NCI-H774 (cell line): ENCODE measurements at places on chromosomes 16 and 17.

GRCh38 chr17:80746262-80746935 lies 201.8 kb downstream of the RPTOR start:
- DNase-seq: no peak

- no peak for DNase-seq
Observed at GRCh38 chr17:80861892-80862291, 129.7 kb upstream of the CHMP6 start.

GRCh38 chr16:78368121-78369102 lies 269.0 kb downstream of the WWOX start:
- DNase-seq: no peak

- no peak for DNase-seq
Observed at GRCh38 chr17:13616031-13616430, 14.3 kb upstream of the HS3ST3A1 start.

GRCh38 chr16:58236831-58237230 lies 38.9 kb upstream of the CSNK2A2 start:
- no peak for DNase-seq

DNA sequence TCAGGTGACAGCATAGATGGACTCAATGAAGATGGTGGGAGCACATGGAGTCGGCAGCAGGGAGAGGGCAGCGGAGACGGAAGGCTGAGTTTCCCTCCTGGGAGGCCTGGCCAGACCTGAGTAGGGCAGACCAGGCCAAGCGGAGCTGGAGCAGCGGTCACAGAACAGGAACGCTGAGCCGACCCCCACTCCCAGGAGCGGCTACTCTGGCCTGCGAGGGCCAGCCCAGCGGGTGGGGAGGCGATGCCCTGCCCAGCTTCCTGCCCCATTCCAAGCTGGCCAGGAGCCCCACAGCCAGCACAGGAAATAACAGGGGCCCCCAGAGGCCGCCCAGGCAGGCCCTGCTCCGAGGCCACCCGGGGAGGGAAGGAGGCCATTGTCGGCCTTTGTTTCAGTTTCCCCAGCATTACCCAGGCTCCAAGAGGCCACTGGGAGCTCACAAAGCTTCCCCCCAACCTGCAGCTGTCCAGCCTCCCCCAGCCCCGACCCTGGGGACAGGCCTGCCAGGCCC lies 79.8 kb downstream of the ZNF423 start:
- DNase-seq: no peak

DNA sequence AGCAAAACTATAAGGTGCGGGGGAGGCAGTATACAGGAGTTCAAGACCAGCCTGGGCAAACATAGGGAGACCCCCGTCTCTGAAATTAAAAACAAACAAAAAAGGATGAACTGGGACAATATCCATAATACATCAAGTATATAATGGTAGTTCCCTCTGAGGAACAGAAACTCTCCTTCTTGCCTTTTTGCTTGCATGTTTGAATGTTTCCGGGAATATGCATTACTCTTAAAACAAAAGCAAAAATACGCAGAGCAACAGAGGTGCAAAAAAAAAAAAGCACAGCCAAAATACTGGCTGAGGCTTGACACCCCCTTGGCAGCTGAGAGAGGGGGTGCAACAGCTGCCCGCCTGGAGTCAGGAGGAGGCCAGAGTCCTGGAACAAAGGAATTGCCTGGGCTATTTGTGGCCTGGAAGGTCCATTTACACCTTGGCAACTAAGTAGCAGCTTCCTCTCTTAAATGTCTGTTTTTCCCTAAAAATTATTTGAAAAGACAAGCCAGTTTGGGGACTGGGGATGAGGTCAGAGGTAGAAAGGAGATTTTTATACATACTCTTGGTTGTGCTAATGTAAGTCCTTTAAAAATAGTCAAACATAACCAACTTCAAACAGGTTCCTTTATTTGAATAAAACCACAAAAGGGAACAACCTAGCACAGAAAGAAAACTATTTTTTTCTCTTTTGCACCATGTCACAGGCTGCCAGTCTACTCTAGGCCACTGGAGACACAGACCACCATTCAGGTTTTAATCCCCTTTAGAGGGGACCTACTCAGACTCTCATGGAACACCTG lies 19.5 kb downstream of the USP7 start:
- no peak for DNase-seq

GRCh38 chr16:87185308-87185707 lies 131.9 kb downstream of the C16orf95 start:
- DNase-seq: no peak

DNA sequence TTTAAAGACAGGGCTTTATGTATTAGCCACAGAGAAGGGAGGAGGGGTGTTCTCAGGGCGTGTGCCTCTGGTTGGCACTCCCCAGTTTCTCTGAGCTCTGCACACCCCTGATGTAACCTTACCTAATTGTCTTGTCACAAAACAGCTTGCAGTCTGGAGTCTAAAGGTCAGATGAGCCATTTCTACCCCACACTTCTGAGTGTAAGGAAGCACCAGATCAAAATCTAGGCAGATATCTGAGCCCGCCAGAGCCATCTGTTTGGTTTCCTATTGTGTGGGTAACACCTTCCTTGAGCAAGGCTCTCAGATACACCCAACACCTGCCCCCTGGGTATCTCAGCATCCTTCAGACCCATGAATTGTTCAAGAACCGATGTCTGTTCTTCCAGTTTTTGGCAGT lies 15.5 kb downstream of the CDH1 start:
- DNase-seq: no peak

DNA sequence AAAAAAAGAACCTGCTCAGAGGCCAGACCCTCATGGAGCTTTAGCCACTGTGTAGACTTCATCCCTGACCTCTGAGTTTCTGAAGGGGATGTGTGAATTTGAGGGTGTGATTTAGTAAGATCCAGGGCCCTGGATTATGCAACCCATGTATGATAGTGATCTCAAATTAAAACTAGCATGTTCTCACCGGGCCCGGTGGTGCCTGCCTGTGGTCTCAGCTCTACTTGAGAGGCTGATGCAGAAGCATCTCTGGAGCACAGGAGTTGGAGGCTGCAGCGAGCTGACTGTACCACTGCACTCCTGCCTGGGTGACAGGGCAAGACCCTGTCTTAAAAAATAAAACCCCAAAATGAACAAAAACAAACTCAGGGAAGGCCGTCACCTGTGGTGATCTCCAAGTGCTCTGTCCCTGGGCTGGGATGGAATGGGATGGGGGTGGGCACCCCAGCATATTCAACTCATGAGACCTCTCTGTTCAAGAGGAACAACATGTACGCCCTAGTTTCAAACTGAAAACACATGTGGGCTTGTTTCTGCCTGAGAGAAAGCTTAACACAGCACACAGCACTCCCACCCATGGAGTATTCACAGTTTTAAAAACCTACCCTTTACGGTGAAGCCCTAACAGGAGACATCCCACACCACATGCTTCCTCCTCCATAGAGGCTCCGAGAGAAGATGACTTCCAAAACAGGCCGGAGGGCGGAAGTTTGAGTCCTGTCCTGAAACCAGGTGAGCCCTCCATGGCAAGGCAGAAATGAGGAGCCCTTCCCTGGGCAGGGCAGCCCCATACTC lies 30.1 kb downstream of the GNPTG start:
- DNase-seq: no peak

DNA sequence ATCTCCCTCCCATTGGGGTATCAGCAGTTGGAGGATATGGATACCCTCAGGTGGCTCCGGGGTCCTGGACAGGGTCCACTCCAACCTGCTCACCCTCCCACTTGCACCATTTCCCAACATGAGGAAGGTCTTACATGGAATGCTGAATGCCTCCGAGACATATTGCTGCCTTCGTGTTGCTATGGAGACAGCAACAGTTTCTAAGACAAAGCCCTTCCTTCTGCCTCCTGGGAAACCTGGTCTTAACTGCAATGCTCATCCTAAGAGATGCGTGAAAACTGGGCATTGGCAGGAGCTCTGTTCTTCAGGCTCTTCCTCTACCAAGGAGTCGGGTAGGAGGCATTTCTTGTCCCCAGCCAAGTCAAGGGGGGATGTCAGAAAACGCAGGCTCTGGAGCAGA lies 45.2 kb downstream of the ST3GAL2 start:
- no peak for DNase-seq

DNA sequence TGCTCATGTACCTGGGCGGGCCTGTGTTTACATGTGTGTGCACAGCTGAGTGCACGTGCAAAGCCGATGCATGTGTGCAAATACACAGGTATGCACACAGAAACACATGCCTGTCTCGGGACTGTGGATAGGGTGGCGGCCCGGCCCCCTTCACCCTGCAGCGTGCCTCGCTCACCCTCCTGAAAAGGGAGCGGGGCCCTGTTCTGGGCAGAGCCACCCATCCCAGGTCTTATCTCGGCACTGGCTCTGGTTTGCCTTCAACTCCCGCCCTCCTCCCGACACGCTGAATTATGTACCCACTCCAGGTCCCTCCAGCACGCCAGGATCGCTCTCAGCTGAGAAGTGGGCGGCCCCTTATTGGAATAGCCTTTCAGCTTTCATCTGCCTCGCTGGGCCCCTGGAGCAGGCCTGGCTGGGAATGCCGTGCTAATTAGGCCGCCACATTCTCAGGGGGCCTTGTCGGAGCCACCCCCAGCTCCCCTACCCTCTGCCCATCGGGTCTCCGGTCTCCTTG lies 77.8 kb downstream of the RTN4RL1 start:
- no peak for DNase-seq

DNA sequence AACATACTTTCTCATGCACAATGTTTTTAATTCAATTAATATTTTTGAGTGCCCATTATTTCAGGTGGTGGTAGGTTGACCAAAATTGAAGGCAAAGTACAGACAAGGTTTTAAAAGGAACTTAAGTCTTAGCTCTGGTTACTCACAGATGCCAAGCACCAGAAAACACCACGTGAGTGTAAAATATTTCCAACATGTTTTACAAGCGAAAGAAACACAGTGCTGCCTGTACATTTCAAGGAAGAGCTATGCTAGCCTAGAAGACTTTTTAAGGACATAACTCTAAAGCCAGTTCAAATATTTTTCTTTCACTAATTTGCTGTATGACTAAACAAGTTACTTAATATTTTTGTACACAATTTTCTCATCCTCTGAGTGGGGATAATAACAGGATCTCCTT lies 736.4 kb upstream of the GOT2 start:
- DNase-seq: no peak

DNA sequence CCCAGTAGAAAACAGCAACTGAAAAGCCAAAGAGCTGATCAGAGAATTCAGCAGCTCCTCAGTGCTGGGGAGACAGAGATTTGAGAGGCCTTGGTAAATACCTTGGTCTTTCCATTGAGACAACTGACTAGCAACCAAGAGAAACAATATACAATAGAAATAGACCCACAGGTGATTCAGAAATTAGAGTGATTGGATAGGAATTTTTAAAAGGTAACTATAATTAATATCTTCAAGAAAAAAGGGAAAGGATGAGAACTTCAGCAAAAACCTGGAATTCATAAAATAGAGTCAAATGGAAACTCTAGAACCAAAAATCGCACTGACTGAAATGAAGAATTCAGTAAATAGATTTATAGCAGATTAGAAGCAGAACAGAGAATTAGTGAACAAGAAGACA lies 32.5 kb upstream of the ITGAX start:
- DNase-seq: no peak

GRCh38 chr16:1527836-1528811 lies 5.3 kb upstream of the TMEM204 start:
- DNase-seq: no peak

- no peak for DNase-seq
Observed at GRCh38 chr17:15392326-15392741, 50.9 kb upstream of the TEKT3 start.

DNA sequence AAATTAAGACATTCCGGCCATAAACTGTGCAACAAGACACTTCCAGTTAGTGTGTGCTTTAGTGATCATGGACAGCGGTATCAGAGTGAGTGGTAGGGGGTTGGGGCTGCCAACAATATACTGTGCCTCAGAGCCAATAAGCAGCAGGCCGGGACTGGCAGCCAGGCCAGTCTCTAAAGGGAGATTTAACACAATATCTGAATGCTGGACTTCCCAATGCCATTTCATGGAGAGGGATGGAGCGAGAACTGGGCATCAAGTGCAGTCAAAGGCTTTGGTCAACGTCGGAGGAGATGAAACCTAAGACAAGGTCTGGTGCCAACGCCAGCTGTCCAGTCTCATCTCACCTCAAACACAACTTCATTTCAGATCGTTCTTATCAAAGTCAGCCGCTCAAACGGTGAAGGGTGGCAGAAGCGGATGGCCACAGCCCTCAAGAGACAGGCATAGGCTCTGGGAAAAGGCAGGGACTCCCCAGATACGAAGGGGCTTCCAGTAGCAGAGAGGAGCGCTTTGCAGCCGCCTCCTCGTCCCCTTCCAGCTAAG lies 935 bp downstream of the USP32 start:
- no peak for DNase-seq

GRCh38 chr17:41975099-41976083 lies 8.8 kb downstream of the CNP start:
- DNase-seq: no peak

GRCh38 chr16:15973421-15973820 lies 24.0 kb downstream of the ABCC1 start:
- no peak for DNase-seq

- no peak for DNase-seq
Observed at GRCh38 chr17:56793531-56793930, 40.2 kb downstream of the C17orf67 start.

GRCh38 chr17:74569020-74570003 lies 2.0 kb upstream of the CD300H start:
- no peak for DNase-seq

GRCh38 chr16:70540994-70541393 lies 17.4 kb downstream of the SF3B3 start:
- no peak for DNase-seq
